ENCODE measurements at places on chromosomes 5 and 9.

GRCh38 chr5:12175914-12176585 lies 271.8 kb upstream of the CTNND2 start:
- no peak for DNase-seq

DNA sequence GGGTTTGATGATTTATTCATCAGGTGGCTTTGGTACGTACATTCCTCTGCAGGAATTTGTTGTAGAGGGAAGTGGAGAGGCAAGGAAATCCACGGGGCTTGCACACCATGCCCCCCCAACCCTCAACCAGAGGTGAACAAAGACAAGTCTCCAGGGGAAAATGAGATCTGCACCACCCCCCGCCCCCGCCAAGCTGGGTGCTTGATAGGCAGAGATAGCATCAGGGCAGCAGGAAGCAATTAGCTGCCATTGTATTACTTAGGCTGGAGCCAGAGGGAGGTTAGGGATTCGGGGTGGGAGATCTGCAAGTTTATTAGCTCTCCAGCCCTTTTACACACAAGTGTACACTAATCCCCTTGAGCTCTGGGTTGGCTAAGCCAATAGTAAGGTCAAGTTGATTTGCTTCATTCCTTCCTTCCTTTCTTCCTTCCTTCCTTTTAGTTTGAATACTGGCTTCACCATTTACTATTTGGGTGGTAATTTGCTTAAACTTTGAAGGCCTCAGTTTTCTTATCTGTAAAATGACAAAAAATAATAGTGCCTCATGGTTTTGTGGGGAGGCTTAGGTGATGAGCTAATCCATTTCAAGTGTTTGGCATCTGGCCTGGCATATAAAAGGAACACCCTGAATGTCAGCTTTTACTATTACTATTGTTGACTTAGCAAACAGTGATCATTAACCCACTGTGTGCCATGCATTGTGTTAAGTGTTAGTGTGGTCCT lies 34.1 kb downstream of the SPRY4 start:
- no peak for DNase-seq

GRCh38 chr9:79526149-79526672 lies 45.6 kb upstream of the TLE4 start:
- no peak for DNase-seq

DNA sequence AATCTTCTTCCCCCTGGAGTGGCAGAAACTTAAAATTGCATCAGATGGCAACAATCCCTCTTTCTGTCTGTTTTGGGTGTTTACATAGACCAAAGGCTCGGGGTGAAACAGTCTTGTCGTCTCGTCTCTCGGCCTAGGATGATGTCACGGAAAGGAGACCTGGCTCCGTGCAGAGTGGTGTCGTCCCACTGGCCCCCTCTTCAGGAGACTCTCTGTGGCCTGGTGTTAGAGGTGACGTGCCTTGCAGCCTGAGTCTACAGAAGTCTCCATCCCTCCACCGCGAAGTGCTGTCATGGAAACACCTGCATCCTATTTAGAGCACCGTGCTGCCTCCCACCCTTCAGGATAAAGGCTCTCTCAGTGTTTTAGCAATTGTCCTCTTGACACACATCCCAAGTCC lies 409.7 kb downstream of the IRX1 start:
- DNase-seq: no peak

DNA sequence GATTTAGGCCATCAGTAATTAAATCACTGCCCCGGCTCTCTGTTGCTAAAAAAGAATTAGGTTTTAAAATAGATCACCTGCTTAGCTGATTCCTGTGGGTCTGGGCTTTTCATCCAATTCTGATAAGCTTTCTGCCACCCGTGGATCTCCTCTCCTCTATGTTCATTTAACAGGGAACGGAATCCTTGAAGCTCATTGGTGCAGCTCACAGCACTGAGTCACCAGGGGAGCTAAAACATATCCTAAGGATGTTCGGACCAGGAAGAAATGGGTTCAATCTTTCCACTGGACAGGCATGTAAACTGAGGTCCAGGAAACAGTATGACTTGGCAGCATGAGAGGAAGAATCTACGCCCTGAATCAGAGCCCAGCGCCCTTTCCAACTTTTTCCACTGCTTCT lies 267.1 kb upstream of the GRIA1 start:
- DNase-seq: no peak

GRCh38 chr9:90420768-90421513 lies 221.7 kb downstream of the DIRAS2 start:
- DNase-seq: no peak

DNA sequence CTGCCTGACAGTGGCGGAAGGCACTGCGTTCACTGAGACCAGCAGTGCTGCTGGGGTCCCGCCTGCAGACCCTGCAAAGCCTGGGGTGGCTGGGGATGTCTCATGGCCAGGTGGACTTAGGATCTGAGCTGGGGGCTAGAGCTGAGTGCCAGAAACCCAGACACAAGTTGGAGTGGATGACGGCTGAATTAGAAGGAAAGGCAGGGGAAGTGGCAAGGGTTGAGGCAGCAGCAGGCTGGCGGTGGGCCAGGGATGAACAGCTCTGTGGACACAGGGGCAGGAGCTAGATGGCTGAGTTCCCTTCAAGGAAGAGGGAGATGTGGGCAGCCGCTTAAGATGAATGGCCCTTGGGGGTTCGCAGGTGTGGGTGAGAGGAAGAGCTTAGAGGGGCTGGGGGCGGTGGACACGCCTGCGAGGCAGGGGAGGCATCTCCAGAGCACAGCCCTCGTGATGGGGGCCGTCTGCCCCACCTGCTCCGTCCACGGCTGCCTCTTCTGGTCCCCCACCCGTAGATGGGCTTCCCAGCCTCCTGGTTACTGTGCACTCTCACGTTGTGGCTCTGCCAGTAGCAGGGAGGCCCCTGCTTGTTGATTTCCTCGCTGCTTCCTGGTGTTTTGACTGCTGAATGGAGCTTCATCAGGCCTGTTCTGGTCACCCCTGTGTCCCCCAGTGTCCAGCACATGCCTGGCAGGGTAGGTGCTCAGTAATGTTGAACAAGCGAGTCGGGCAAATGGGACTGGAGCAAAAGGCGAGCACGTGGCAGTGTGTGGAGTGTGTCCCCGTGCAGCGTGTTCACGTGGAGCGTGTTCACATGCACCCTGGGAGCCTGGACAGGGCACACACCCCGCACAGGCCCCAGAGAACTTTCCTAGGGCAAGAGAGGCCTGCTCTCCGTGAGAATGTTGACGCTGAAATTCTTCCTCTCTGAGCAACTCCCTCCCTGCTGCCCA lies 168.2 kb downstream of the CACNA1B start:
- no peak for DNase-seq

DNA sequence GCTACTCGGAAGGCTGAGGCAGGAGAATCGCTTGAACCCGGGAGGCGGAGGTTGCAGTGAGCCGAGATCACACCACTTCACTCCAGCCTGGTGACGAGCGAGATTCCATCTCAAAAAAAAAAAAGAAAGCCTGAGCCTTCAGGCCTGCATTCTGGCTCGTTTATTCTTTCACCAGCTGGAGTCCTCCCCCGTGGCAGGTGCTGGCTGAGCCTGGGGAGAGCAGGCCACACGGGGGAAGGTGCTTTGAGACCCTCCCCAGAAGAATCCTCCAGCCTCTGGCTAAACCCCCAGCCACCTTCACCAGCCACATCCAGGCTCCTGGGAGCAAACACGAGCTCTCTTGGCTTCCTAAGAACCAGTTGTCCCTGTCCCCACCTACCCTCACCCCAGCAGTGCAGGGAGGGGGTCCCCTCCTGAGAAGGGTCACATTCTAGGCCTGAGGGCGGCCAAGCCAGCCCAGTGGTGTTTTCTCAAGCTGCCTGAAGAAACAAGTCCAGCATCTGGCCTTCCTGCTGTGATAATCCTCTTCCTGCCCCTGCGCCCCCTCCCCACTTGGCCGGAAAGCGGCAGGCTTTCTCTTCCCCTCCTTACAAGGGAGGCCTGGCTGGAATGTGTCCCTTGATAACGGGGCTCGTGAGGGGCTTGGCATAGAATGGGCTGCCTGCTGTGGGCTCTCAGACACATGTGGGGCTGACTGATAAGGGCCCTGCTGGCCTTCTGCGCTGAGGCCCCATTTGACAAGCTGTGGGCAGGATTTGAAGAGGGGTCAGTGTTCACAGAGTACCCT lies 41.5 kb downstream of the PLPP7 start:
- DNase-seq: no peak

- no peak for DNase-seq
Observed at GRCh38 chr5:173665326-173665725, 48.9 kb upstream of the BOD1 start.

- no peak for DNase-seq
Observed at GRCh38 chr9:125883565-125884217, 136.5 kb downstream of the PBX3 start.

- no peak for DNase-seq
Observed at GRCh38 chr9:121225240-121225639, 23.6 kb upstream of the RAB14 start.

- no peak for DNase-seq
Observed at GRCh38 chr5:79859588-79859987, 131.5 kb downstream of the MTX3 start.

GRCh38 chr9:134059661-134060395 lies 8.0 kb downstream of the BRD3 start:
- peak; percentile 78 for DNase-seq

DNA sequence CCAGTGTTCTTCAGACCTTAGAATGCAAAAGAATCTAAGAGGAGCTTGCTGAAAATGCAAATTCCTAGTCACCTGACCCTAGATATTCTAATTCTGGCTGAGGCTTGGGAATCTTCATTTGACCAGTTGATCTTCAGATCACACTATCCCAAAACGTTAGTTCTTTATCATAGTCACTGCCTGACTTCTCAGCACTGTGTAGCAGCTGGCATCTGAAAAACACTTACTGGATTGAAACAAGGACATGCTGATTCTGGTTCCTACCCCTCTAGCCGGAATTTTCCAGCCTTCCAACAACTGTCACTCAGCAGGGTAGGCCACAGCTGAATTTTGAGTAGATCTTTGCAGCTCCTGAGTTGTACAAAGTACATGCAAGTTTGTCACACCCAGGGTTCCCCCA lies 72.2 kb downstream of the EBF1 start:
- DNase-seq: no peak

GRCh38 chr9:95989297-95989696 lies 113.8 kb downstream of the ERCC6L2 start:
- no peak for DNase-seq

DNA sequence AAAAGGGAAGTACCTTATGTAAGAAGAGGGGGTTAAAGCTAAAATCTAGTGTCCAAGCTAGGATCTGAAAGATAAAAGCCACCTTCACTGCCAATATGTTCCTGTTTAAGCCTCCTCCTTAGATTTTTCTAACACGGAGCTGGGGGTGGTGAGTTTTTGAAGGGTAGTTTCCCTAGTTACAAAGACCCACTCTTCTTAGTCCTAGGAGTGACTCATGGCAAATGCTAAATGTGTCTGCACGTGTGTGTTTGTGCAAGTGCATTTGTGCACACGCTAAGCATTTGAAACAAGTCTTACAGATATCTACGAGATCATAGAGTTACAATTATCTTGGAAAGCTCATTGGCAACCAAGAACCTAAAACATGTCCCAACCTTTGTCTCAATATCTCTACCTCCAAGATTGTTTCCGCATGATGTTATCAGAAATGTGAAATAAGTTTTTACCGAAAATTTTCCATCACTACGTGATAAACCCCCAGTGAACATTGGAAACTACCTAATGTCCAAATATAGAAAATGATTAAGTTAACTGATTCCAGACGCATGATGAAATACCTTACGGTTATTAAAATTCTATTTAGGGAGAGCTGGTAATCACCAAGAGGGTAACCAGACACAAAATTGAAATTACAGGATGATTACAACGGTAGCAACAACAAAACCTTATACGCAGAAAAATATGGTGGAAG lies 78.0 kb upstream of the HRH2 start:
- DNase-seq: no peak

GRCh38 chr5:150593593-150593992 lies 46.9 kb upstream of the SYNPO start:
- DNase-seq: no peak

GRCh38 chr5:17216974-17217492 lies 398 bp upstream of the BASP1 start:
- DNase-seq: no peak

- no peak for DNase-seq
Observed at GRCh38 chr9:28332648-28333047, 759.4 kb upstream of the C9orf72 start.

DNA sequence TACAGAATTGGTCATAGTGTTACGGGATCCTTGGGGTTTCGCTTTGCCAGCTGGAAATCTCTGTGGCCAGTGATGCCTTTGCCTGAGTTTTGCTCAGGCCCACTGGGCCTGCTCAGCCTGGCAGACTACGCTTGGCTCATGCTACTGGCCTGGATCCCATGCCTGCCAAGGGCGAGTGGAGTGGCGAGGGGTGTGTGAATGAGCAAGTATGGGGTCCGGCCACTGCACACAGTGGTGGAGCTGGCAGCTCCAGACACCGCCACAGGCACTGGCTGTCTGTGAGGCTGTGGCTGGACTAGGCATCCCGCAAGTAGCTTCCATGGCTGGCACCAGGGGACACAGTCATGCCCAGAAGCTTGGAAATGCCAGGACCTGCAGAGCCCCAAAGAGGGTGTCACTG lies 240.3 kb downstream of the ARRDC3 start:
- DNase-seq: no peak

DNA sequence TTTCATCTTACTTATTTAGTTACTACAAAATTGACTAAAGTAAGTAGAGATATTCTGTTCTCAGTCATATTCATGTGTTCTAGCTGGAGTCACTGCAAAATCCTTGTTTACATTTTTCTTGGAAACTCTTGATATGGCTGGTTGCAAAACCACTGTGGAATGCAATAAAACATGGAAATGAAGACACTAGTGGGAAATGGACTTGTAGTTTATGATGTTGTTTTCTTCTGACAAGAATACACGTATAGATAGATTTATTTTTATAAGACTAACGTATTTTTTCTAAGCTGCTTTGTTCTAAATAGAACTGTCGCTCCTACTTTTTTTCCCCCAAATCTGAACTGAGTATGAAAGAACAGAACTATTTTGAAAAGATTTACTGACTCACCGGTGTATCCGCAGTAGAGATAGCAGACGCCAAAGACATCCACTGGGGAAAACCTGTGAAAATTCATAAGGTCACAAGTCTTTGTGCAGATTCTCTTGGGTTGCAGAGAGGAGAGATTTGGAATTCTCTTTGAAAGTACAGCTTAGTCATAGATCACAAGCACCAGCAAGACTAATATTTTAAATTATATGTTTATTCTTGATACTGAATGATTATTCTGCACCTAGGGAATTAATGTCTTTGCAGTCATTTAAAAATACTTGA lies 119.6 kb upstream of the TAF11L2 start:
- DNase-seq: no peak

- no peak for DNase-seq
Observed at GRCh38 chr9:121985792-121986494, 107.2 kb downstream of the TTLL11 start.

DNA sequence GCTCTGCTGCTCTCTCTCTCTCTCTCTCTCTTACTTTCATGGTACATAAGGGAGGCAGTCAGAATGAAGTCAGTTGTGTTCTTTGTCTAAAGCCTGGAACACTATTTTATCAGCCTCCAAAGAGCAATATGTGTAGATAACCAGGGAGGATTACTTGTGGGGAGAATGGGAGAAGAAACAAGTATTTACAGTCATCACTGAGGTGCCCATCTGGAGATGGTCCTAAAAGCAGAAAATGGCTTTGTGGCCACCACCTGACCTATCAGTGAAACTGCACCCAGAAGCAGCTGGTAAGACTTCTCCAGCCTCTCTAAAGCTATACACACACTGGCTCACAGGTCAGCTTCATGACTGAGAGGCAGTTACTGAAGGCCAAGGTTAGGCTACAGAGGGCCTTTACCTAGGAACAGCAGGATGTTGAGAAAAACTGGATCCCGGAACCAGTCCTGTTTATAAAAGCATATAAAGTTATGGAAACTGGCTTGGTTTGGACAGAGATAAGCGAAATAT lies 75.1 kb downstream of the MRPS27 start:
- no peak for DNase-seq

Data from stimulated activated naive B cell treated with anti-CD40 and anti-IgM and Interleukin-4, amounts not matched to agents 10 μg/mL and 1 μg/mL and 100 μg/mL, for 72 hours (primary cell).